Activated CD4-positive, alpha-beta T cell treated with anti-CD3 and anti-CD28 coated beads for 1 hour (primary cell): ENCODE measurements at places on chromosomes 4 and X.

GRCh38 chr4:123877551-123877950 is 481.0 kb downstream of the SPRY1 start:
- DNase-seq: no peak

- no peak for DNase-seq
These were observed 50.7 kb upstream of the PRDM5 start for GRCh38 chr4:120973207-120973606.

DNA sequence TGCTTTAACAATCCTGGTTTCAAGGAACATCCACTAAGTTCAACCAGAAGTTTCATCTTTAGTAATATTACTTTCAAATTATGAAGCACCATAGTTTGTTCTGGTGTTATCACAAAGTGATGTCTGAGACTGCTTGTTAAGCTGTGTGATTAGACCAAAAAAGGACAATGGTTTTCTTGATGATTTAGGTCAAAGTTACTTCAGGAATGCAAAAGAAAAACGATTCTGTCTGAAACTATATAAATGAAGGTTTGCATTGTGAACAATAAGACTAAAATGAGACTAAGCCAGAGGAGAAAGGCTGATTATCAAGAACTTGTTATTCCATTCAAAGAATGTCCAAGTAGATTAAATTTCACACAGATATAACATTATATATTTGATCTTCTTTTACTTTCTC is 122.4 kb upstream of the ETNPPL start:
- DNase-seq: no peak

GRCh38 chr4:67934628-67935027 is 28.7 kb downstream of the TMPRSS11A start:
- DNase-seq: no peak

- no peak for DNase-seq
These were observed 45.2 kb upstream of the SLC39A8 start for GRCh38 chr4:102390438-102390837.

GRCh38 chr4:133483600-133484246 is 334.6 kb downstream of the PCDH10 start:
- DNase-seq: no peak

DNA sequence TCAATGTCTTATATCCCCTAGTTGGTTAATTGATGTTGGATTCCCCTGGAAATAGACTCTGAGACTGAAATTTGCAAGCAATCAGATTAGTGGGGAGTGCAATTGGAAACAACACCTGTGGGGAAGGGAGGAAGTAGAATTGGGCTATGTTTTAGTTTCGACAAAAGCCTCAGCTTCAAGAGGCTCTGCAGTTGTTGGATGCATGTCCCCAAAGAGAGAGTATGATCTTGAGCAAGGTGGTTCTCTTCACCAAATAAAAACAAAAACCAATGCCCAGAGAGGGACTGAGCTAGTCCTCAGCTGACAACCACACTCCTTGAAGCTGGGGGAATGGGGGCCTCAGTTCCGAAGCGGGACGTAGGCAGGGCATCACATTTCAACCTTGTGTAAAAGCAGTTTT is 77.1 kb downstream of the PRKG2 start:
- DNase-seq: no peak

- no peak for DNase-seq
These were observed 20.8 kb upstream of the FREM3 start for GRCh38 chr4:143721317-143721716.

- no peak for DNase-seq
These were observed 346.5 kb upstream of the FMR1 start for GRCh38 chrX:147565237-147565636.

DNA sequence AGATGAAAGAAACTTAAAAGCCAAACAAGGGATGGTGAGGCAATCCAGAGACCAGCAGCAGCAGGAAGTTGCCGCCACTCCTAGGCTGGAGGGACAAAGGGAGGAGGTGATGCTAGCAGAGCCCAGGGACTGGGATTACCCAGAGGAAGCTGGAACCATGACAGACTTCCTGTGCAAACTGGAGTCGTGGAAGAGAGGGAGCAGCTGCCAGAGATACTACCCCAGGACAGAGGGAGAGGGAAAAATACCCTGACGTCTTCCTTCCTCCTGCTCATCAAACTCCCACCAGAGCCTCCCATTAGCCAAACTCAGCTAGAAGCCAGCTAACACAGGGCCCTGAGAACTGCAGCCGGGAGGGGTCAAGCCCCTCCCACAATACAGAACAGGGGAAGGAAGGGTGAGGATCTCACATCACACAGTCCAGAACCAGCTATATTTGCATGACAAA is 101.2 kb upstream of the KLF3 start:
- no peak for DNase-seq

DNA sequence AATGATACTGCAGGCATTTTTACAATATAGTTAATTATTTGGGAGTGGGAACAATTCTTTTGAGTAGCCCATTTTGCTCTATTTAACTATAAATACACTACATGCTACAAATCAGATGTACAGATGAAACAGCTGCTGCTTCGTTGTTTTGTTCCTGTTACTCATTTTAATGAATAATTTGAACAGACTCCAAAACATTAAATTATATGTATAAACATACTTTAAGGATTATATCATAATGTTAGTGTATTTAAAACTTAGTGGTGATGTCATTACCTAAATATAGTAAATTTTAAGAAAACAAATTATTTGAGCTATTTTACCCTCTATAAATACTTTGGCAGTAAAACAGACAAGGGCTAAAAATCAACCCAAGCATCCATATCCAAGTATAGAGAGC is 60.7 kb downstream of the GAB1 start:
- no peak for DNase-seq

GRCh38 chr4:138010639-138011038 is 231.5 kb downstream of the SLC7A11 start:
- DNase-seq: no peak

GRCh38 chr4:7411896-7412553 is 22.7 kb downstream of the PSAPL1 start:
- DNase-seq: no peak

DNA sequence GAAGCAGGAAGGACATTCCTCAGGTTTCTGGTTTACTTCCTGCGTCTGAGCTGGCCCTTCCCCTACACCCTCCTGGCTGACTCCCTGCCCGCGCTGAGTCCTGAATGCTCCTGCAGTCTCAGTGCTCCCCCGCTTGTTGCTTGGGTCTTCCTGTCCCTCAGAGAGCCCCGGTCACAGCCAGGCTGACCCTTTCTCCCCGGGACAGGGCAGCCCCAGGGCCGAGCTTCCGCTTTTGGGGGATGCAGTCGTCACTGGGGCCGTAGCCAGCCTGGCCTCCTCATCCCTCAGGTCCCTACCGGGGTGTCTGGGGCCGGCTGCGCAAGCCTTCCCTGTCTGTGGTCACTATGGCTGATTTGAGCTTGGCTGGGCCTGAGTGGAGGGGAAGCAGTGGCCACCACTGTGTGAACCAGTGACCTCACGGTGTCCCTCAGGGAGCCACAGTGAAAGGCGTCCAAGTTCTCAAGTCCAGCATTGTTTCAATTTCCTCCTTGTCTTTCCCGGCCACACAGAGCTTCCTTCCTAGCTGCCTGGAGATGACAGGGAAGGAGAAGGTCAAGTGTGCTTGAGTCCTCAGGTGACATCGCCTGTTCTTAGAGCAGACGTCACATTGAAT is 34.1 kb upstream of the ASMTL start:
- DNase-seq: peak; percentile 5

DNA sequence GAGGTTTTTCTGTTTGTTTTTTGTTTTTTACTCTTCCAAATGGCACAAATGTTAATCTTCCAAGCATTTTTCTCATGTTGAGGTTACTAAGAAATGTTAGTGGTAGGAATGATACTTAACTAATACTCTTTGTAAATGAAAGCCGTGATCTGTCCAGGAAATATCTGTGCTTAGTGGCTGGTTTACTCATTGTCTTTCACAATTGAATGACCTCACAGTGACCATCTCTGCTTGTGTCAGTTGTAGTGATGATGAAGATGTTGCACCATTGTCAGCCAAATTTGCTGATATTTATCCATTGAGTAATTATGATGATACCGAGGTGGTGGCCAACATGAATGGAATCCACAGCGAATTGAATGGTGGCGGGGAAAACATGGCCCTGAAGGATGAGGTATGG is 93.5 kb downstream of the TNIP2 start:
- no peak for DNase-seq

GRCh38 chrX:103464774-103465117 is 54.5 kb downstream of the RAB40A start:
- peak; percentile 50 for DNase-seq

- DNase-seq: no peak
These were observed 114.5 kb downstream of the DDX53 start for GRCh38 chrX:23114241-23114640.

GRCh38 chrX:70452143-70452733 is 7.6 kb downstream of the DLG3 start:
- peak; percentile 21 for DNase-seq

GRCh38 chrX:31213941-31214340 is 142.1 kb upstream of the FTHL17 start:
- no peak for DNase-seq

GRCh38 chrX:15607067-15607466 is 6.3 kb upstream of the ACE2 start:
- DNase-seq: no peak

DNA sequence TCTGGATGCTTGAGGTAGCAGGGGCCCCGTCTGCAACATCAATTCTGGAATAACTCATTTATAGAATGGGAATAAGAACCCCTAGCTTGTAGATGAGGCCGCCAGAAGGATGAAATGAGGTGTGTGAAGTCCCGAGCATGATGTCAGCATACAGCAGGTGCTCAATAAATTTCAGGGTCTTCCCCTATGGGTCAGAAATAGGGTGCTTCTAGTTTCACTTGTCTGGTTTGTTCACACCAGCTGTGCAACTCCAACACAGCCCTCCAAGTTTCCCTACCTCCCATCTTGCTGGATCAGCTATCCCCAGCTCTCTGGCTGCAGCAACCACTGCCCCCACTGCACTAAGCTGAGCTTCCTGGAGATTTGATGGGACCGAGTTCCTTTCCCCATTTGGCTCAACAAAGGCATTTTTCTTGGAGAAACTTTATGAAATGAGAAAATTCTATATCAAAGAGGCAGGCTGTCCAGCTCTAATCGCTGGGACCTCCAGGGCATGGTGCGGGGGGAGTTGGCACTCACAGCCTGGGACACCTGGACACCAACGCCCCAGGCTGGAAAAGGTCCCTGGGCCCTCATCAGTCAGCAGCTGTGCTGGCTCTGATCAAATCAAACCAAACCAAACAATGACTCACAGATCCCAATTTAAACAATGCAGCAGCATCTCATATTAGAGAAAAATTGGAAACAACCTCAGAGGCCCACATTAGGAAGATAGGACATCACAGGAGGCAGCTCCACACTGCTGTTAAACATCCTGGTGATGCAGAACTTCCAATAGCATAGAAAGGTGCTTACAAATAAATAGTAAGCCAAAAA is 13.3 kb downstream of the SLC2A9 start:
- no peak for DNase-seq

GRCh38 chr4:186688150-186688943 is 35.3 kb downstream of the FAT1 start:
- no peak for DNase-seq

GRCh38 chr4:100169491-100170485 is 20.5 kb downstream of the DDIT4L start:
- no peak for DNase-seq

- no peak for DNase-seq
These were observed 1.1 kb upstream of the PPP3CA start for GRCh38 chr4:101348367-101348827.

DNA sequence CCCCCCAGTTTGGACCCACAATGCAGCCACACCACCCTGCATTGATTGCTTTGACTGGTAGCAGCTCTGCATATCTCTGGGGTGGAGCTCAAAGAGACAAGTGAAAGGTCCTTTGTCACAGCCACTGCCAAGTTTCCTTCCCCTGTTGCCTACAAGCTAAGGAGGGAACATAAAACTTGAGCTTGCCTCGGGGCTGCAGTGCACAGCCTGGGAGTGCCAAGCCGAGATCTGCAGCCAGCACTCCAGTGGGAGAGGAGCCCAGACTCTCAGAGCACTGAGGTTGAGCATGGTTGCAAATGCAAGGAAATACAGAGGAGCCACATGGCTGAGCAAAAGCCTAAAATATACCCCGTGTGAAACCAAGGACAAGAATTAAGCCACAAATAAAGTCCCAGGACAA is 142.2 kb downstream of the DKK2 start:
- DNase-seq: no peak

GRCh38 chrX:39601231-39602177 is 496.3 kb downstream of the BCOR start:
- no peak for DNase-seq

- DNase-seq: no peak
These were observed 144.9 kb downstream of the CHIC2 start for GRCh38 chr4:53919535-53919934.

GRCh38 chr4:172543249-172543648 is 625.4 kb upstream of the GALNT7 start:
- no peak for DNase-seq
